ENCODE measurements at places on chromosomes 16 and 17.

DNA sequence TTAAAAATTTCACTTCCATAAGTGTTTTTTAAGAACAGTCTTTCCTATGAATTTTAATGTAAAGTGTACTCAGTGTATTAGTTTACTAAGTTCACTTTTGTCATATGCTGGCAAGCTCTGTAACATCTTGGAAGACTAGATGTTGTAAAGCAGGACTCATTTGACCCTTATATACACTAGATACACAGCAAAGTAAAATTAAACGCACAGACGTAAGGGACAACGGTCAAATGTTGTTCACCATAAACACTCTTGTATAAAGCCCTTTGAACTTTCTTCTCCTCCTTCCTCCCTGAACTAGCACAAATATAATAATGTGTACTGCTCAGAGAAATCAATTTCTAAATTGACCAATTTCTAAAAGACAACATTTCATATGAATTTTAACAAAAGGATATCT lies 7.0 kb upstream of the GOT2 start:
- DNase-seq = no peak

- DNase-seq = no peak
Measured at GRCh38 chr17:32307658-32308057, 34.3 kb downstream of the C17orf75 start.

- no peak for DNase-seq
Measured at GRCh38 chr17:68197091-68197996, 50.5 kb upstream of the AMZ2 start.

DNA sequence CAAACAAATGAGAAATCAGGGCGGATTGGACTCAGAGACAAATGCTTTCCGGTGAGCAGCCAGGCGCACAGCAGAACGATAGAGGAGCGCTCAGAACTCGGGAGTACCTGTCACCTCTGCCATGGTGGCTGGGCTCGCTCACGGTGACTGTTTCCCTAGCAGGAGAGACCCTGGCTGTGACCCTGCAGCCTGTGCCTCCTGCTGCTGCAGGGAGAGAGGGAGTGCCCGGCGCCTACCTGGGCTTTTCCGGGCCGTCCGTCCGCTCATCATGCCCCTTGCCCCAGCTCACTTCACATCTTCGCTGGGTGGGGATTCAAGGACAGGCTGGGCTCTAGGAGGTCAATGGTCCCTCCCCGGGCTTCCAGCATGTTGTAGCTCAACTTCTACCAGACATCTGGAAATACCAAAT lies 14.1 kb upstream of the DNAH17 start:
- no peak for DNase-seq

- DNase-seq = no peak
Measured at GRCh38 chr17:77245162-77245926, 104.6 kb downstream of the SEC14L1 start.

DNA sequence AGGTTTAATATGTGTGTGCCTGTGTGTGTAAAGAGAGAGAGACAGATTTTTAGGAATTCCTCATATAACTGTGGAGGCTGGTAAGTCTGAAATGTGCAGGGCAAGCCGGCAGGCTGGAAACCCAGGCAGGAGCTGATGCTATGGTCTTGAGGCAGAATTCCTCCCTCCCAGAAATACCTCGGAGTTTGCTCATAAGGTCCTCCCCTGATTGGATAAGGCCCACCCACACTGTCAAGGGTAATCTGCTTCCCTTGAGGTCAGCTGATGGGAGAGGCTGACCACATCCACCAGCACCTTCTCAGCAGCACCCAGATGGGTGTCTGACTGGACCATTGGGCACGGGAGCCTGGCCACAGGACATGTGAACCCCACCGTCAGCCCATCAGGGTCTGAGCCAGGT lies 42.4 kb downstream of the C16orf95 start:
- no peak for DNase-seq
